Posterior cingulate gyrus (tissue), 11 donors: ENCODE measurements at places on chromosomes 7 and 10.
A peak's percentile ranks its signal among the peaks of the same experiment; 100 is the strongest.

DNA sequence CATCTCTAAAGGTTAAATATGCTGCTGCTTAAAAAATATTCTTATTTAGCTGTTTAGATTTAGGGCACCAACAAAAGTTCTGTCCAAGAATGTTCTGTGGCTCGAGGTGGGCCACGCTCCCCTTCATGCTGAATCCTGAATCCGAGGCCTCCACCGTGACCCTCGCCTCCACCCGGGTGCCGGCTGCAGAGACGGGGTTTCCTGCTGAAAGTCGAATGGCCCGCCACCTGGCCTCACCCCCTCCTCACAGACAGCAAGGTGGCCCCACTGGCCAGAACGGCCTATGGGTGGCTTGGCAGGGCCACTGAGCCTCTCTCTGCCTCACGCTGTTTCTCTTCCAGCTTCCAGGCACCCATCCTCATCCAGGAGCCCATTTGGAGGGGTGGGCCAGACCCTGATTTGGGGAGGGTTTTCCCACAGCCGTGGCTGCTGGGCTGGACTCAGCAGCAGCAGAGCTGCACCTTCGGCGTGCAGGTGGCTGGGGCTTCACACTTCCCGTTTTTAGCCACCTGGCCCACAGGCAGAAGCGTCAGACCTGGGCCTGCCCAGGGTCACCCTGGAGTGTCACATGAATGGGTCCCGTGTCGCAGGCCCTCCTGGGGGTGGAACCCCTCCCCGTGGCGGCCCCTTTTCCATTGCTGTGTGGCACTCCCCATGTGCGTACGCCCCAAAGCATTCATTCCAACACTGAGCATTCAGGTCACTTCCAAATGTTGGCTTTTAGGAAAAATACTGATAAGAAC, 26.3 kb upstream of the ADGRA1 start:
- DNase-seq: no peak

GRCh38 chr7:28960071-28960840, 2.1 kb upstream of the TRIL start:
- DNase-seq: no peak

GRCh38 chr10:63154546-63155387, 21.6 kb downstream of the NRBF2 start:
- DNase-seq: no peak

- no peak for DNase-seq
These were observed 203.2 kb downstream of the DNAJB6 start for GRCh38 chr7:157540020-157540419.

DNA sequence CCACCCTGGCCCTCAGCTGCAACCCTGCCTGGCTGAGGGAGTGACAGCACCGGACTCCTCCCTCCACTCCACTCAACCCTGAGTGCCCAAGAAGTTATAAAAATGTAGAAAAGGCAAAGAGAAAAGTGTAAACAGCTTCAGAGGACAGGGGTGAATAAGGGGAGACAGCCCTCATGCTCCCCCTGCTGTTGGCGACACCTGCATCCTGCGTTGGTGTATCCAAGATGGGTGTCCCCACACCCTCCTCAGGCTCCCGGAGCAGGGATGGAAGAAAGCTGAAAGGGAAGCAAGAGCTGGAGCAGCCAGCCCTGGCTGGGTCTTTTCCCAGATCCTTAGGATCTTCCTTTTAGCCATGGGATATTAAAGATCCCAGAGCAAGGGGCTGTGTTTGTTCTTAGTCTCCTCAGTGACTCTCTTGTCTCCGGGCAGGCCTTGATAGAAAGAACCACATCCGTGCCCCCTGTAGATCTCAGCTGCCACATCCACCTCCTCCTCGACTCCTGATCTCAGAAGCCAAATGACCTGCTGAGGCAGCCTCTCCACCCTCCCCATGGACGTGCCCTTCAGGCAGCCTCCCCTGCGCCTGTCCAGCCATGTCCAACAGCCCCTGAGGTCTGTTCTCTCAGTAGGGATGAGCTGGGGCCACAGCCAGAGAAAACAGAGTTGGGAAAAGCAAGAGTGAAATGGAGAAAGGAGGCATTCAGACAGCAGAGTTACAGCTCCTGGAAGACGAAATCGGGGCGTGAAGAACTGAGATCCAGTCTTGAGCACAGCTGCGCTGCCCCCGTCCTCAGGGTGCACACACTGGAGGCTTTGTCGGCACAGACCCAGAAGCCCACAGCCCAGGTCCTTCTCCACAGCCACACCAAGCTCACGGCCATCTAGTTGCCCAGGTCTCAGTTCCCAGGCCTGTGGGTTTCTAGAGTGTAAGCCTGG, 6.8 kb downstream of the FAM131B start:
- DNase-seq: no peak

- DNase-seq: peak; percentile 27
These were observed 500 bp downstream of the CUL1 start for GRCh38 chr7:148699024-148699781.

GRCh38 chr7:120834726-120835125, 23.2 kb downstream of the TSPAN12 start:
- DNase-seq: no peak

DNA sequence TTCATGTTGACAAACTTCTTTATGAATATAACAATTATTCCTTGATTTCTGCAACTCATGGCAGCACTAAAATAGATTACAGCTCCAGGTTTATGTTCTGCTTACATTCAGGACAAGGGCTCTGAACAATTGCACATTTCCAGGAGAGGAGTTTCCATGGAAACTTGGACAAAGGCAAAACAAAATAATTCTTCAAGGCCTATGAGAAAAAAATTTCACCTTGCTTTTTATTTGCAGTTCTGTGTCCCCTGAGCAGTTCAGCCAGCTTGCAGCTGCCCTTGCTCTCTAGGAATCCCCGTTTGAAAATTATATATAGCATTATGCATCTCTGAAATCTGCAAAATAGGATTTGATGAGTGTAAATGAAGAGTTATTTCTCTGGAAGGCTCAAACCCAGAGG, 71.7 kb downstream of the ARL4A start:
- DNase-seq: no peak

DNA sequence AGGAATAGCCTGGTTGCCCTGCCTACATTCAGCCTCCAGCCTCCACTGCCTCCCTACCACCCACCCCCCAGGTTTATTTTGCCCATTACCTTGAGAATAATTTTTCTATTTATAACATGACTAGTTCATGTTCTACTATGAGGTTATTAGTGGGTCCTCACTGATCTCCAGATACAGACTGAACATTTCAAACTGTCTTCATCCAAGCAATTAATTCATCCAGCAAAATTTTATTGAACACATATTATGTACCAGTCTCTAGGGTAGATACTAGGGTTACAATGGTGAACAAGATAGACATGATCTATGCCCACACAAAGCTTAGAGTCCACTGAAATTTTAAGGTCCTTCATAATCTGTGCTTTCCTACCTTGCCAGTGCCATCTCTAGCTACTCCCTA, 51.6 kb upstream of the FHIP2A start:
- DNase-seq: no peak

DNA sequence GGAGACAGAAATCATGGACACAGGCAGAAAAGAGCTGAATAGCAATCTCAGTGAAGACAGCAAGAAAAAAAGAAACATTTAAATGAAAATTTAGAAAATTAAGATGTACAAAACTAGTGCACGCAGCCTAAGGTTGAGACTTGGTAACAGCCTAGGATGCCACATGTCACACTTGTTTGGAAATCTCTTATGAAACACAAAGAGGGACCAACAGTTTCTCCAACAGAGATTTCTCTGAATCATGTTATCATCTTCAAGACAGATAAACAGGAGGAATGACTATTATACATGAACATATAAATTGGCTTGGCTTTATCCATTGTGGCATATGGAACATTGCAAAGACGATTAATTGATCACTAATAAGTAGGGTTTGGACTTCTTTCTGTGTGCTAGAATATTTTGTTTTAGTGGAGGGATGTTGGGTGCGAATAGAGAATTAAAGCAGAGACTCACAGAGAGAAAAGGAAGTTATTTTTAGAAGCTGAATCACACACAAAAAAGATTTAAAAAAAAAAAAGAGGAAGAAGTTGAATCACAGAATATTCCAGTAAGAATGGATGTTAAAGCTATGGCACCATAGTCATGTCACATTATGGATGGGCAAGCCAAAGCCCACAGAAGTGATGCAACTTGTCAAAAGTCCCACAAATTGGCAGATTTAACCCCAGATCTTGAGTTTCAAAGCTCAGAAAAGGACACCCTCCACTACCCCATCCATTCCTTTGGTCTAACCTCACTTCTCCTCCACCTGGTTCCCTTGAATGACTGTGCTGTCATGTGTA, 91.6 kb downstream of the MYOF start:
- DNase-seq: no peak

- DNase-seq: no peak
These were observed 47.8 kb upstream of the NKX2-3 start for GRCh38 chr10:99484626-99485581.

DNA sequence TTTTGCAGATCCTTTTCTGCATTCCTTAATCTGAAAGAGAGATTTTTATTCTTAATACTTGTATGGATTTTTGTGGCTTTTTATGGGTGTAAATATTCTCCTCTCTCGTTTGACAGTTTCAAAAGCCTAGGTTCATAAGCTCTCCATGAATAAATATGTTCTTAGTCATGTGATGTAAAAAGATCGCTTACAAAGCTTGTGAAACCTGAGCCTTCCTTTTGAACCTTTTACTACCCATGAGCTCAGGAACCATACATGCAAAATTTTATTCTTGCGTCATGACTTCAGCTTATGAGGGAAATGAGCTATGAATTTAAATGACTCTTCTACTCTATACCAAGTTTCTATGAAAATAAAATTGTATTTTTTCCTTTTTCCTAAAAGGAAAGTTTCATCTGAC, 98.7 kb downstream of the POLL start:
- no peak for DNase-seq

DNA sequence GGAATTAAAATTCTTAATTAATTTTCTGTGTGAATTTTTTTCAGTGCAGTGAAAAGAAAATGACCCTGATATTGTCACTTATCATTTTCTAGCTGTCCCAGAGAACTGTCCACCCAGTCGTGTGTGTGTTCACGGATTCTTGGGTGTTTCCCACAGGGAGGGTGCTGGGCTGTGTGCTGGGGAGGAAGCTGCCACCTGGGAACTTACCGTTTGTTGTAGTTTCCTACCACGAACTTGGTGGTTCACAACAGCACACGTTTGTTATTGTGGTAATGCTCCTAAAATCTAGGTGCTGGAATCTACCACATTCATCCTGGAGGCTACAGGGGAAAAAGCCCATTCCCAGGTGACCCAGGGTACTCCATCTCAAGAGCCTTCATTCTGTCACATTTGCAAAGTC, 276.1 kb downstream of the GLRX3 start:
- no peak for DNase-seq

DNA sequence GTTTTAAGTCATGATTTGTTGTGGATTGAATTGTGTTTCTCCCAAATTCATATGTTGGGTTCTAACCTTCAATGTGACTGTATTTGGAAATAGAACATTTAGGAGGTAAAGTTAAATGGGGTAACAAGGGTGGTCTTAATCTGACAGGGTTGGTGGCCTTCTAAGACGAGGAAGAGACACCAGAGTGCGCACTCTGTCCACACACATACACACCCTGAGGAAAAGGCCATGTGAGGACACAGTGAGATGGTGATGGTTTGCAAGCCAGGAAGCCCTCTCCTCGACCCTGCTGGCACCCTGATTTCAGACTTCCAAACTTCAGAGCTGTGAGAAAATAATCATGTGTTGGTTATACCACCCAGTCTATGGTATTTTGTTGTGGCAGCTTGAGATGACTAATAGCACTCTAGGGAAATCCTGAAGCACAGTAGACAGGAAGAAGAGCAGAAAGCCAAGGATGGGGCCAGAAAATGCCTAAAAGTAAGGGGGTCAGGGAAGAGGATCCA, 28.0 kb upstream of the SEM1 start:
- no peak for DNase-seq
